ENCODE measurements at places on chromosomes 7 and 10.

DNA sequence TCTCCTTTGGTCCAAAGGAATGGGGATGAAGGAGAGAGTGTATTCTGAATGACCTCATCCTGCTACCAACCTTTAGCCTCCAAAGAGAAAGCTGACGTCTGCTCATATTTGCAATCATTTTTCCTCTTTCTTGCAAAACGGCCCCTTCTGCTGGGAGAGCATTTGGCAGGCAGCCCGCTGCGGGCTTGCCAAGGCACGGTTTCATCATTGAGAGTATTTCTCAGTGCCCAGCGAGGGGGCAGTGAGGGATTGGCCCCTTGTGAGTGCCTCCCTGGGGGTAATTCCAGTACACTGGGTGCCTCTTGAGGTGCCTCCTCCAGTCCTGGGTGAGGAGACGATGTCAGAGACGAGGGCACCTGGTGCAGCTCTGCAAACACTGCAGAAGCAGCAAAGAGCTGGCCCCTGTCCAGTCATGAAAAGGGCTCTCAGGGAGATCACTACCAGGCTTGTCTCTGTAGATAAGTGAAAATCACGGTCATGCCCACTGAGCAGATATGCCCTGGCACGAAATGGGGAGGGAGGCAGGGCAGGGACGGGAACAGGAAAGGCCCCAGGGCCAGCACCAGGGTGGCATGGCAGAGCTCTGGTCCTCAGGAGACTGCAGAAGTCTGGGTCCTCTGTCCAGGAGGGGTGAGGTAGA lies 48.7 kb upstream of the SHH start:
- no peak for DNase-seq

DNA sequence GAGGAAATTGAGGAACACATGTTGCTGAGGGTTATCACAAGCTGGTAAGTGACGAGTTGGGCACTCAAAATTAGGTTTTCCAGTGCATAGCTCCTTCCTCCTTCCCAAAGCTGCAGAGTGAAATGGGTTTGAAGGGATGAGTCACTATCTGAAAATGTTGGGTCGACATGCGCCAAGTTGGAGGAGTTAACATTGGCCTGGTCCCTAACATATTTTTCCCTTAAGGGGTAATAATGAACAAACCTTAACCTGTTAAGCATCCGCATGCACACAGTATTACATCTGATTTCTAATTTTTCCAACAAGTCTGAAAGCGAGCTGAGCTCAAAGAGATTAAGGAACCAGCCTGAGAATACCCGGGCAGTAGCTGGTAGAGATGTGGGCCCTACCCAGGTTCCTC lies 20.7 kb upstream of the TECTB start:
- DNase-seq: peak; percentile 61

GRCh38 chr10:100746784-100747455 lies 1.5 kb downstream of the PAX2 start:
- DNase-seq: no peak

DNA sequence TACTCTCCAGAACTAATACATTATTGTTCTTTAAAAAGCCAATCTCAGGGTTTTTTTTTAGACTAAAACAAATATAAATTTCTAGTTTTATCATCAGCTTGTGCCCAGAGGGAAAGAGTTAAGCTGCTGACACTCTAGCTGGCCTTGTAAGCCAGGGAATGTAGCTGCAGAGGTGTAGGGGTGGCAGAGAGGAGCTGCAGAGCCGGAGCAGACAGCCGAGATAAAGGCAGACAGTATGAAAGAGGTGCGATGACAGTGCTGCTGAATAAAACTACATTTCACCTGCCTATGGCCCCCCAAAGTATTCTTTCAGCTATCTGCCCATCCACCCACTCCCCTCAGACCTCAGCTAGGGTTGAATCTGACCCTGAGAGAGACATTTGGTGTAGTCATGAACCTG lies 653.7 kb upstream of the ZWINT start:
- DNase-seq: no peak

- no peak for DNase-seq
Observed at GRCh38 chr10:15505329-15505728, 134.2 kb upstream of the FAM171A1 start.

- no peak for DNase-seq
Observed at GRCh38 chr7:77738871-77739270, 42.6 kb downstream of the RSBN1L start.

DNA sequence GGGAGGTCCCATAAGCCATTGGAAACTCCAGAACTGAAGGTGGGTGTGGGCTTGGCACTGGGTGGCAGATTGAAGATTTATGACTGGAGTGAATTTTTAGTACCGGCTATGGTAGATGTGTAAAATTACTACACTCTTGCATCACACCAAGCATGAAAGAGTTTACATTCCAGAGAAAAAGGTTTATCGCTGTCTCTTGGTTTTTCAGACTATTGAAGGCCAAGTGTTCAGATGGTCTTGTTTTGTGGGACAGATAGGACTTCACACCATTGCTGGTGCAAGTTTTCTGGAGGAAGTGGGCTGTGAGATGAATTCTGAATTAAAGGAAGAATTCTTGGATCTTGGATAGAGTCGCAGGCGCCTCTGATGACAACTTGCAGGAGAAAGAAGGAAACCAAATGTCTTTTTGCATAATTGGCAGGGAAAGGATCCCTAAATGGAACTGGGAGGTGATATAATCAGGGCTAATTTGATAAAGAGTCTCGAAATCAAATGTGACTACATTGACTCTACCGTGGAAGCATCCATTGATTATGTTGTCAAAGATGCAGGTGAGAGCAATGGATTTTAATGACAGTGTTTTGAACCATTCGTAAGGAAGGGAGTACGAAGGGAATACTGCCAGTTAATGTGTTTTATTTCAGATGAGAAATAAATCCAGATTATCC lies 14.2 kb upstream of the NMT2 start:
- peak; percentile 79 for DNase-seq

- DNase-seq: no peak
Observed at GRCh38 chr10:113000876-113001598, 51.0 kb downstream of the TCF7L2 start.

GRCh38 chr7:7969306-7970236 lies 975 bp downstream of the GLCCI1 start:
- DNase-seq: peak; percentile 32

GRCh38 chr7:74092964-74093471 lies 9.4 kb downstream of the LIMK1 start:
- no peak for DNase-seq

- DNase-seq: no peak
Observed at GRCh38 chr7:125326666-125327255, 397.1 kb upstream of the POT1 start.

Measured in fibroblast of skin of abdomen (primary cell).